ENCODE measurements at places on chromosomes 13 and 19.

DNA sequence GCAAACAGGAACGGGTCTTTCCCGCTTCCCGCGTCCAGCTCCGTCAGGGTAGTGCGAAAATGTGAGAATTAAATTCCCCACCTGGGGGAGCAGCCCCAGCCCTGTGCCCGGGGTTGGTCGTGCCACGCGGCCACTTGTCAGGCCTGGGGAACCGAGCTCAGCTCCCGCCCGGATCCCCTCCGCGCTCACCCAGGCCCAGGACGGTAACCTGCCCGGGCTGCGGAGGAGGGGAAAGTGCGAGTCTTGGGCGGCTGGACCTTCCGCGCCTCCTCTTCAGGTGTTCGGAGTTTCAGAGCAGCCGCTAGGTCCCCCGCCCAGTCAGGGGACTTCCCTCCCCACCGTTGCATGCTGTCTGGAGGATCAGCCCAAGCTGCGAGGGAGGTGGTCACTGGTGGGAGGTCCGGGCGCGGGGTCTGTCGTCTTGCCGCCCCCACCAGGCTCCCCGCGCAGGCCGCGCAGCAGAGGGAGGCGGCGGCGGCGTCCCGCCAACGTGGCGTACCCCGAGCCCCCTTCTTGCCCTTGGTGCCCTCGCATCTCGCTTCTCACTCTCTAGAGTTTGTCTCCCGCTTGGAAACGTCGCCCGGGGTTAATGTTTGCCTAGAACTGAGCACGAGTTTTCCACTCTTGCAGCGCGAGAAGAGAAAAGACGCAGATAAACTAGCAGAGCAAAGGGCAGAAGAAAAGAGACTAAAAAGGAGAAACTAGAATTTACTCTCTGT, 8.1 kb downstream of the URAD start:
- no peak for DNase-seq

DNA sequence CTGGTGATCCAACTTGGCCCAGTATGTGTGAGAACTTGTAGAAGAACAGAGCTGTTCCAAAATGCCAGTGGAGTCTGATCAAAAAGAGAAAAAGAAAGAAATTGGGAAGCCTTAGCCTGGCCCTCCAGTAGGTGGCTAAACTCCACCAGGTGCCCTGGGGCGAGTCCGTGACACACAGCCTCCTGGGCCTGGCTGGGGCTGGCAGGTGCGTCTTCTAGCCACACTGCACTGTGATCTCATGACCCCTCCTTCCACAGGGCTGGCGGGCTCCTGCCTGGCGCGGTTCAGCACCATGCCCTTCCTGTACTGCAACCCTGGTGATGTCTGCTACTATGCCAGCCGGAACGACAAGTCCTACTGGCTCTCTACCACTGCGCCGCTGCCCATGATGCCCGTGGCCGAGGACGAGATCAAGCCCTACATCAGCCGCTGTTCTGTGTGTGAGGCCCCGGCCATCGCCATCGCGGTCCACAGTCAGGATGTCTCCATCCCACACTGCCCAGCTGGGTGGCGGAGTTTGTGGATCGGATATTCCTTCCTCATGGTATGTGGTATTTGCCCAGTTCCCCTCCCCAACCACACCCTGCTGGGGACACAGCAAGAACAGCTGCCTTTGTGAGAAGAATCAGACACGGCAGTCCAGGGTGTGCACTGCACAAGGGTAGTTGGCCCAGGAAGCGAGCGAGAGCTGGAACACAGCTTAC, 53.7 kb downstream of the RAB20 start:
- DNase-seq = no peak

DNA sequence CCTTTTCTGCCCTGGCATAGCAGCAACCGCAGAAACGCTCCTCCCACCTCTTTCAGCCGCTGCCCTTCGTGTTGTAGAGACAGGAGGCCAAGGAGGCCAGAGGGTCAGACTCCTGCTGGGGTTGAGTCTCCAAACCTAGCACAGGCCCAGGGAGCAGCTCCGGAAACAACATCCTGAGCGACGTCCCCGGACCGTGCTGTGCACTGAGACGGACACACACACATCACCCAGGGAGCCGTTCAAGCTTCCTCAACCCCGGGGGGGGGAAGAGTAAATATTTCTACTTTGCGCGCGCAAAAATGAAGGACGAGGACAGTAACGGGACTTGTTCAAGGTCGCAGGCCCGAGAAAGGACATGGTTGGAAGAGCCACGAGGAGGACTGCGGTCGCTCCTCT, 657 bp downstream of the ZNF550 start:
- peak; percentile 21 for DNase-seq

DNA sequence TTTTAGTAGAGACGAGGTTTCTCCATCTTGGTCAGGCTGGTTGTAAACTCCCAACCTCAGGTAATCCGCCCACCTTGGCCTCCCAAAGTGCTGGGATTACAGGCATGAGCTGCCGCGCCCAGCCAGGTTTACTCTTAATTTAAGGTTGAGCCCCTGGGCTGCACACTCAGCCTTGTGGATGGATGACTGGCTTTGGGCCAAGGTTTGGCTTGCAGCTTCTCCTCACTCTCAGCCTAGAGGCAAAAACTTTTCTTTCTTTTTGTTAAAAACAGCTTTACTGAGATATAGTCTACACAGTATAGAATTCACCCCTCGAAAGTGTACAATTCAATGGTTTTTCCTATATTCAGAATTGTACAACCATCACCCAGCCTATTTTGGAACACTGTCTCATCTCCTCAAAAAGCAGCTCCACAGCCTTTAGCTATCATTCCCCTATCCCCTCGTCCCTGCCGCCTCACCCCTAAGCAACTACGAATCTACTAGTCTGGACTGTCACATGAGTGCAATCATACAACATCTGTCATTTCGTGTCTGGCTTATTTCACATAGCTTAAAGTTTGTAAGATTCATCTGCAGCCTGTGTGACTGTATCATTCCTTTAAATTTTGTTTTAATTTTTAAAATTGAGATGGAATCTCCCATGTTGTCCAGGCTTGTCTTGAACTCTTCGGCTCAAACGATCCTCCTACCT, 14.5 kb upstream of the TSPAN16 start:
- DNase-seq = no peak

DNA sequence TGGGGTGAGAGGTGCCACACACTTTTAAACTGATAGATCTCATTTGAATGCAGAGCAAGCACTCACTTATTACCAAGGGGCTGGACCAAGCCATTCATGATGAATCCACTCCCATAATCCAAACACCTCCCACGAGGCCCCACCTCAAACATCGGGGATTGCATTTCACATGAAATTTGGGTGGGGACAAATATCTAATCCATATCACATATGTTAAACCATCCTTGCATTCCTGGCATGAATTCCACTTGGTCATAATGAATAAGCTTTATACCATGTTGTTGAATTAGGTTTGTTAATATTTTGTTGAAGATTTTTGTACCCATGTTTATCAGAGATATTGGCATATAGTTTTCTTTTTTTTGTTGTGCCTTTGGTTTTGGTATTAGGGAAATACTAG, 1198.7 kb upstream of the ATXN8OS start:
- no peak for DNase-seq

DNA sequence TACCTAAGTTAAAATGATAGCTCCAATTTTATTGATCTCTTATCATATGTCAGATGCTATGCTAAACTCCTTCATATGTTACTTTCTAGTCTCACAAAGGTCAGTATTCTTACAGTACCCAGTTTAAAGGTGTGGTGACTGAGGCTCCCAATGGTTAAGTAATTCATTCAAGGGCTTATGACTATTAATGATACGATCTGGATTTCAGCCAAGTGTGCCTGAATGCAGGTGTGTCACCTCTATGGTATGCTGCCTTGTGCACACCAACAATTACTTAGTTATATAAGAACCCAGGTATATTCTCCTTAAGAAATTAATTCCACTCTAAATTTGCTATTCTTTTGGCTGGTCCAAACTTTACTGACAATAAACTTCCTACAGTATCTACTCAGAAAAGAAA, 84.6 kb upstream of the TRPC4 start:
- DNase-seq = no peak

DNA sequence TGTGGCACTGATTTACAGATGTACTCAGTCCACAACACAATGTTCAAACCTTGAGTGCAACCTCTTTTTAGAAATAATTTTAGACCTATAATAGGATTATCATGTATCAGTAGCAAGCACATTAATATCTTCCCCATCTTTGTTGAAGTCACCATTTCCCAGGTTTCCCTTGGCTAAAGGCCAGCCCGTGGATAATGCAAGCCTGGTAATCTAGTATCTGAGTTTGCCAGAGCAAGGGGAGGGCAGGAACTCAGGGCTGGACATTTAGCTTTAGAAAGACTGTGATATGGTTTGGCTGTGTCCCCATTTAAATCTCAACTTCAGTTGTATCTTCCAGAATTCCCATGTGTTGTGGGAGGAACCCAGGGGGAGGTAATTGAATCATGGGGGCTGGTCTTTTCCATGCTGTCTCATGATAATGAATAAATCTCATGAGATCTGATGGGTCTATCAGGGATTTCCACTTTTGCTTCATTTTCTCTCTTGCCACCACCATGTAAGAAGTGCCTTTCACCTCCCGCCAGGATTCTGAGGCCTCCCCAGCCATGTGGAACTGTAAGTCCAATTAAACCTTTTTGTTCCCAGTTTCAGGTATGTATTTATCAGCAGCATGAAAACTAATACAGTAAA, 37.7 kb downstream of the SLC6A16 start:
- no peak for DNase-seq

DNA sequence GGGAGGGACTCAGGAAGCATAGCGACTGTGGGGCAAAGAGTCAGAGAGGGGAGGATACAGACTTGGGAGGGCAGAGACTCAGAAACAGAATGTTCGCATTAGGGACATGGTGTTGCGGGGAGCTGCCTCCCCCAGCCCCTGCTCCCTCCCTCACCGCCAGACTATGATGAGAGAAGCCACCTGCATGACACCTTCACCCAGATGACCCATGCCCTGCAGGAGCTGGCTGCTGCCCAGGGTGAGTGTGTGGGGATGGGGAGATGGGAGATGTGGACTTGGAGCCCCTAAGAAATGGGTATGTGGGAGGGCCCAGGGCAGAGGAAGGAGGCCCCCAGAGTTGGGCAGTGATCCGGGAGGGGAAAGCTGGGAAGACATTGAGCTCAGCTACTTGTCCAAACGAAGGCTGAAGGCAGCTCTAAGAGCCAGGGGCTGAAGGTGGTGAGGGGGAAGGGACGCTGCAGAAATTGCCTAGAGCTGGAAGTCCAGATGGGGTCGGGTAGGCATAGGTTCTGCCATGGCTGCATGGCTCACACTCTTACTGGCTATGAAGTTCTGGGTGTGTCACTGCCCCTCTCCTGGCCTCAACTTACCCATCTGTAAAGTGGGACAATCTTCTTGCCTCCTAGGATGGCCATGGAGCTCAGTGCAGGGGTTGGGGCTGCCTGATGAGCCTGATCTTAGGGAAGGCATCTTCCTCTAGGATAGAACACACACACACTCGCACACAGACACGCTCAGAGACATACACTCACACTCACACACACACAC, 1.4 kb downstream of the SPACA6 start:
- DNase-seq = no peak

DNA sequence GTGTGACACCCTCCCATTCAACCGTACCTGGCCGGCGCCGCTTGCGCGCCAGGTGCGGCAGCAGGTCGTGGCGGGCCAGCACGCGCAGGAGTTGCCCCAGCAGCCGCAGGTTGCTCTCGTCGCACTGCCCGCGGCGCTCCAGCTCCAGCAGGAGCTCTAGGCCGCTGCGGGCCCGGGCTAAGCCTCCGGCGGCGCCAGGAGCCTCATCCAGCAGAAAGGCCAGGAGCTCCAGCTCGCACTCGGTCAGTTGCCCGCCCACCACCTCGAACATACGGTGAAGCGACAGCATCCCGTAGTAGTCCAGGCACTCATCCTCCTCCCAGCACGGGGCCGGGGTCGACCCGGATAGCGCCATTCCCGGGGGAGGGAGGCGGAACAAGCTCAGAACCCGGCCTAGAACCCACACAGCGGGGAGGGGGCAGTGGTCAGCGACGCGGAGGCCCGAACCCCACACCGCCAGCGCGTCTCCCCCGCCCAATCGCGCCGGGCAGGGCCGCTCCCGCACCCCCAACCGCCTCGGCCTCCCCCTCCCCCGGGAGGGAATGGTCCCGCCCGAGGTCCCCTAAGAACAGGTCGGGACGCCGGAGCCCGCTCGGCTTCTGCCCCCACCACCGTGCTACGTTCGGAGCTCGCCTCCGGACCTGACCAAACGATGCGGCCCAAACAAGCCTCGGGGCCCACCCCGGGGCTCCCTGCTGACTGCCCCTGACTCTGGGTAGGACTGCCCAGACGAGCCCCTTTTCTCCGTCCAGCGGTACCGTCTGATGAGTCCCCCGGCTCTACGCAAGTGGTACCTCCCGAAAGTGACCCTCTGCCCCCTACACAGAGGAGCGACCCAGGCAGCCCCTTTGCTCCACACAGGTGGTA, 591 bp downstream of the DEDD2 start:
- DNase-seq = peak; percentile 80

- DNase-seq = no peak
Measured at GRCh38 chr19:18435842-18436670, 1.9 kb downstream of the ISYNA1 start.

DNA sequence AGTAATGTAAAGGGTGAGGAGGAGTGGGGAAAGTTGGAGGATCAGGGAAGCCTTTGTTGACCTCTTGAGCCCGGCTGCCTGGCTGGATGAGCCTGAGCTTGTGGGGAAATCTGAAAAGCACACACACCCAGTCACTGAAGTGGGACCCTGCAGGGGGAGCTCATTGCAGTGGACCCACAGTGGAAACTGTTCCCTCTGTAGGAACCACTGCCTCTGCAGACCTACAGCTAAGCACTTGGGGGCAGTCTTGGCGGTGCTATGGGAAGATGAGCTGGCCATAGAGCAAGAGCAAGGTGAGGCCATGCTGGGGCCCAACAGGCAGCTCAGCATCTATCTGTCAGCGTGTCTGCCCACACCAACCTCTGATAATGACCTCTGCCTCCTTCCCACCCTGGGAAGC, 294.8 kb downstream of the TSHZ3 start:
- peak; percentile 38 for DNase-seq

DNA sequence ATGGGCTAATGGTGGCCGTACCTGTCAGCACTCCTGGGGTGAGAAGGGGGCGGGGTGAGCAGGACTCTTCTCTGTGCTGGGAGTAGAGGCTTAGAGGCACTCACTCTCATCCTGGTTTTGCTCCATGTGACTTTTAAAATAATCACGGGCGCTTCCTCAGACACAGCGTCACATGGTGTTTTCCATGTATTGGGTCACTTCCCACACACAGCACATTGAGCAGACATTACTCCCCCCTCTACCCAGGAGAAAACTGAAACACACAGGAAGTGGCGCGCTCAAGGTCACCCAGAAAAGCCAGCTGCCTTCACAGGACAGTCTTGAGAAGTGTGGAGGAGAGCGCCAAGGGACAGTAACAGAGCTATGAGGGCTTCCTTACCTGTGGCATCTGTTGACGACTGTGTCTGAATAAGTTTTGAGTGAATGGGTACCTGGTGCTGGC, 23.2 kb downstream of the SPATA13 start:
- no peak for DNase-seq

- peak; percentile 89 for DNase-seq
Measured at GRCh38 chr19:40612831-40613689, 11.9 kb downstream of the LTBP4 start.

Data from K562 (cell line).